ENCODE measurements at places on chromosomes 12 and 14.

DNA sequence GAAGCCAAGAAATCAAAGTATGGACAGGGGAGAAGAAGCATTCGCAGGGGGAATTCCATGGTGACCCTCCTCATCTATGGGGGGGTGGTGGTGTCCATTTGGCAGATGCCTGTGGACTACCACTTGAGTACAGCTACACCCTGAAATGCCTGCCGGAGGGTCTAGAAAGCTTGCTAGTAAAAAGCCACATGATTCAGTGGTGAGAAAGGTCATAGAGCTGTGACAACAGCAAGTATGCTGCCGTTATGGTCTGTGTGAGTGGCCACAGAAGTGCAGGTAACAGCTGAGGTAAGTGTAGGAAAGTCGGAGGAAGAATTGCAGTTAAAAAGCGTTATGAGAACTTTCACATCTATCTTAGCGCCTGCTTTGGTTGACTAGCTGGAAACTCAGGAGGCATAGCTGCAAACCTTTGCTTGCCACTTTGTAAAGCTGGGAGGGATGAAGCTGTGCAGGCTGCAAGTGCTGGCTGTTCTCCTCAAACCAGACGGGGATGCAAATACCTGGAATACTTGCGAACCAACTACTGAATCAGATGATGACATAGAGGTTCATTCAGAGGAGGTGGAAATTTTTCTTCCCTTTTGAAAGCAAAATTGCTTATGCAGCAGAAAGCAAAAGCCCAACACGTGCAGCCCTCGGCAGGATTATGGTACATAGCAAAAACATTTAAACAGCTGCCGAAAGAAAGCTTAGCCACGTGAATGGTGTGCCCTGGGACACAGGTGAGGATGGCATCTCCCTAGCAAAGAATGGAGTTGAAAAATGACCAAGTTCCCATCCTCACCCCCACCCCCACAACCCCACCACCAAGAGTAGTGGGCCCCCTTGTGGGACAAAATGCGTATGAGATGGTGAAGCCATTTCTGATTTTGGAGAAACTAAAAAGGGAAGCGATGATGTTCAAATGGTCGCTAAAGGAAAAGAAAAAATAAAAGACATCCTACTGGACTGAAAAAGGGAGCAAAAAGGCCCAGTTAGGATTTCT, 287.0 kb downstream of the RERGL start:
- DNase-seq: no peak

DNA sequence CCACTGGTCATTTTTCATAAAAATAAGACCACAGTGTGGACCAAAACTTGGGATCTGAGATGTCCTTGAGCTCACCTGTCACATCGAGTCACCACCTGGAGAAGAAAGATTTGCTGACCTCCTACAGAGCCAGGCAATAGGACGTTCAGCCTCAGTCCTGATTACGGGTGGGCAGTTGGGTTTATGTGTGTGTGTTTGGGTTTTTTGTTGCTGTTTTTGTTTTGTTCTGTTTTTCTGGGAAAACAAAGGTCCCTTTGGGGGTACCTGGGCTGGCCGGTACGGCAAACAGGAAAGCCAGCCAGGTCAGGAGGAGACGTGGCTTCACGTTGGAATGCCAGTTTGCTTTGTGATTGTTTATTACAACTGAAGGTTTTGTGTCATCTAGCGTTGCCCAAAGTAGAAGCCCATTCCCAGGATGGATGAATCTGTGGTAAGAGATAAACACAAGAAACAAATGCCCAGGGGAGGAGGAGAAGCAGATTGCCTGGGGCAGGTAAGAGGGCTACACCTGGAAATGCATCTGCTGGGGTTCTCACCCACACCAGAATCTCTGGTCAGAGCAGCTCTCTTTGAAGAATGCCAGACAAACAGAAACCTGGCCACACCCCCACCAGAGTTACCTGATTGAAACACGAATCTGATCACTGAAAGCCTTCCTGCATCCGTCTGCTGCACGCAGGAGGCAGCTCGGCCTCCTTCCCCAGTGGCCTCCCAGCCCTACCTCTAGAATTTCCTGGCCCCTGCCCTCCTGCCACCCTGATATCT, 100.1 kb upstream of the DIO3 start:
- DNase-seq: no peak

- peak; percentile 27 for DNase-seq
Observed at GRCh38 chr14:21734457-21735074, 60.9 kb upstream of the OR4E1 start.

DNA sequence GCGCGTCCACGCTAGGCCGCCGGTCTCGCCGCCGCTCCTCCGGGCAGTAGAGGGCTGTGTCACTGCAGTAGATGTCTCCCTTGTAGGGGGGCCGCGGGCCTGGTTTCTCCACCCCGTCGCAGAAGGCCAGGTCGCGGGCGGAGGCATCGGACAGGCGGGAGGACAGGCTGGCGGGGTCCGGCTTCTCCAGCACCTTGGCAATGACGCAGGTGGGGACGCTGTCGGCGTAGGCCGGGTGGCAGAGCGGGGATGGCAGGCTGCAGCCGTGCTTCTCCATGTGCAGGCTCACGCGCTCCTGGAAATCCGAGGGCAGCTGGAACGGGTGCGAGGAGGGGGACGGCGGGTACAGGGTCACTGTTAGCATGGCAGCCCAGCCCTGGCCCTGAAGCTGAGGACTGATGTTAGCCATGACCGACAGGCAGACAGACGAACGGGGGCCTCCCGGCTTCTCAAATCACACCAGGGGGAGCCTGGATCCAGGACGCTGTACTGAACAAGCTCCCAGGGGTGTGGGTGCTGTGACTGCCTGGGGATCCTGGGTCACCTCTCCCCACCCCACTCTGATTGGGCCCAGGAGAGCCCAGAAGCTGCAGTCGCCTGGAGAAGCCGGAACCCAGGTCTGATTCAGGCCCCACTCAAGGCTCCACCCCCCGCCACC, 48.1 kb downstream of the BEGAIN start:
- no peak for DNase-seq

DNA sequence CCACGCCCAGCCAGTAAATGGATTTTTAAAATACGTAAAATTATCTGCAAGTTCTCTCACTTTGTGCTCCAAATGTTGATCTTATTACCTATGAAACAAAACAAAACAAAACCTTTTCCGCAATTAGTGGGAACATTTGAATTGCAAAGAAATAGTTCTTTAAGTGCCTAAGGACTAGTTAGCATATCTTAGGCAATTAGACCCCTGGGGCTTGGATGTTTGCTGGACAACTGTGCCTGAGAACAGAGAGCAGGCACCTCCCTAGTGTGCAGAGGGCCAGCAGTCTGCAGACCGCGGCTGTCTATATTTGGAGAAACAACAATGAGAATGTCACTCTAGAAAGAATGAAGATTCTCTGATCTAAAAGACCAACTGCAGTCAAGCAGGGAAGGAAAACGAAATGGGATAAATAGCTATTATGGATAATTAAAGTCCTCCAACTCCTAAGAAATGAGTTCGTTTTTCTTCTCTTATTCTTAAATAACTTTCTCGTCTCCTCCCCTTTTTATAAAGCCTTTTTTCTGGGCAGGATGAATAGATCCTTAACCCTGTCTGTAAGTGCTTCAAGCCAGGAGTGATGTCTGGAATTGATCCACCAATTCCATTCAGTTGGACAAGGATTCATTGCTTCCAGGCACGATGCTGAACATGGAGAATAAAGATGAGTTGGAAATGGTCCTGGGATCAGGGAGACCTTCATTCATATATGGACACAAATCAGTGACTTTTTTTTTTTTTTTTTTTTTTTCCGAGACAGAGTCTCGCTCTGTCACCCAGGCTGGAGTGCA, 16.2 kb downstream of the SLC17A8 start:
- no peak for DNase-seq

- DNase-seq: no peak
Observed at GRCh38 chr14:50943261-50943942, 881 bp downstream of the PYGL start.

DNA sequence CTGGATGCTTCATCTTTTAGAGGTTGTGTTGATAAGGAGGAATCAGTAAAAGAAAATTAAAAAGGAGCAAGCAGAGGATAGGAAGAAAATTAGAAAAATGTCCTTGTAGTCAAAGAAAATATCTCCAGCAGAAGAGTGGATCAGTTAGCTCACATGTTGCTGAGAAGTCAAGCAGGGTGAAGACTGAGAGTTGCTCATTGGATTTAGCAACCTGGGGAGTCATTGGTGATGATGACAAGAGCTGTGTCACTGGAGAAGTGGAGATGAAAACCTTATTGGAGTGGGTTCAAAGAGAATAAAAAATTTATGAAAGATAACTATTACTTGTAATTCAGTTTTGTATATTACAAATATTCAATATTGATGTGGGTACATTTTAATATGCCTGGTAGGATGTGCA, 9.8 kb downstream of the FRMD6 start:
- DNase-seq: no peak

Measured in activated T-cell treated with anti-CD3 and anti-CD28 coated beads for 4 hours (primary cell).